ENCODE measurements at places on chromosomes 5 and 9. TPM values are rescaled to one million over a fixed set of nuclear protein-coding genes. Genes with fewer than 3 reads are reported as not detected.
A peak's percentile ranks its signal among the peaks of the same experiment; 100 is the strongest.

Gene ZNF879
- total RNA-seq: 2.5 TPM

Gene GABRB2
- not detected for total RNA-seq

DNA sequence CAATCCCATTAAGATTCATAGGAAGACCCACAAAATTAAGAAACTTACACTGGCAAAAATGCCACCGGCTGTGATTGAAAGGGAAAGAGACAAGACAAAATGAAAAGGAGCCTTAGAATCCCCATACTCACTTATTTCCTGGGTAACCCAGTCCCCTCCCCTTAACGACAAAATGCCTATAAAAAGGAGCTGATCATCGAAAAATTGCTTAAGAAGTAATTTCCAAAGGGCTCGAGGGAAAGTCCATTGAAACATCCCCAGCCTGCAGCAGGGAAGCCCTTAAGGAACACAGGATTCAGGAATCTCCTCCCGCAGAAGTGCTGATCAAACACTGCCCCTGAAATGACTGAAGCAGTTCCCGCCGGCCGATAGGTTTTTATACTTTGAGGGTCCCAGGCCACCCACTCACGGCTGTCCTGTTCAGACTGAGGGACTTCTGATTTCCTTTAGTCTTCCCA is 677 bp upstream of the ZNF79 start:
- DNase-seq: no peak

- DNase-seq: peak; percentile 94
Measured at GRCh38 chr9:134555094-134555650, 86.4 kb upstream of the COL5A1 start.

DNA sequence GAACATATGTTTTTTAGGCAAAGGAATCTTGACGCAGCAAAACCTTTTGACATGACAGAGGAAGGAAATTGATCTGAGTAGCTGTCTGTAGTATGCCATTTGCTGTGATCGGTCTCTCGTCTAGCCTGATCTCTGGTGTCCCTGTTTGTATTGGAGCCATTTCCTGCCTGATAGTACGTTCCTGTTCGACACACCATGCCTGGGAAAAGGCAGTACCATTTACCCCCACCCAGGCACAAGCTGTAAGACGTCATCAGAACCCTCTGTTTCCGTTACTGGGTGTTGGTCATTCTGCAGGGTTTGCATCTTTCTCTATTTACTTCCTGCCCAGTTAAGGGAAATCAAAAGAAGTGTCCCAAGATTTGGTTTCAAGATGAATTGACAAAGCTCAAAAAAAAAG is 129.7 kb downstream of the CEMIP2 start:
- DNase-seq: peak; percentile 17

DNA sequence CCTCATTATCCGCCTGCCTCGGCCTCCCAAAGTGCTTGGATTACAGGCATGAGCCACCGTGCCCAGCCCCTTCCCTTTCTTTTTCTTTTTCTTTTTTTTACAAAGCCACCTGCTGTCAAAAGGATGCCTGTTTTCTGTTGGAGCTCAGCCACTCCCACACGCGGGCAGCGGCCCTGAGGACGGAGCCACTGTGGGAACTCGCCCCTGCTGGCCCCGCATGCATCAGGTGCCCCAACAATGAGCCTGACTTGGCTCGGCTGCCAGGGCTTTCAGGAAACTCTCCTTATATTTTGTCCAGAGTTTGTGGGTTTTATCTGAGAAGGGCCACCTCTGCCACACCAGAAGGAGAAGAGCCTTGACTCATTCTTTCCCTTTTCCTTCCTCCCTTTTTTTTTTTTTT is 37.1 kb upstream of the LRRC14B start:
- peak; percentile 58 for DNase-seq

- DNase-seq: no peak
Measured at GRCh38 chr9:34365282-34365681, 11.4 kb downstream of the MYORG start.

GRCh38 chr9:129698254-129698757 is 32.9 kb downstream of the PRRX2 start:
- DNase-seq: no peak

- no peak for DNase-seq
Measured at GRCh38 chr9:17318821-17319320, 184.0 kb downstream of the CNTLN start.

Gene ITGA2
- 28.4 TPM for total RNA-seq
